ENCODE measurements at places on chromosomes 4 and X. TPM values are rescaled to one million over a fixed set of nuclear protein-coding genes. Genes with fewer than 3 reads are reported as not detected.

Gene PASD1
- total RNA-seq, result not detected

Gene GALNTL6
- 2.0 TPM for total RNA-seq

Gene ANOS1
- 33.5 TPM for total RNA-seq

Gene CFAP99
- 0.41 TPM for total RNA-seq

Gene FAAH2
- not detected for total RNA-seq

Gene EGFL6
- 6.8 TPM for total RNA-seq

Gene IRF2
- 21.6 TPM for total RNA-seq

Gene NKX6-1
- total RNA-seq, result 29.1 TPM

All from motor neuron (in vitro differentiated cells).